ENCODE measurements at places on chromosomes 13 and 19.

- DNase-seq, result no peak
Observed at GRCh38 chr13:29125934-29126424, 305.8 kb downstream of the MTUS2 start.

DNA sequence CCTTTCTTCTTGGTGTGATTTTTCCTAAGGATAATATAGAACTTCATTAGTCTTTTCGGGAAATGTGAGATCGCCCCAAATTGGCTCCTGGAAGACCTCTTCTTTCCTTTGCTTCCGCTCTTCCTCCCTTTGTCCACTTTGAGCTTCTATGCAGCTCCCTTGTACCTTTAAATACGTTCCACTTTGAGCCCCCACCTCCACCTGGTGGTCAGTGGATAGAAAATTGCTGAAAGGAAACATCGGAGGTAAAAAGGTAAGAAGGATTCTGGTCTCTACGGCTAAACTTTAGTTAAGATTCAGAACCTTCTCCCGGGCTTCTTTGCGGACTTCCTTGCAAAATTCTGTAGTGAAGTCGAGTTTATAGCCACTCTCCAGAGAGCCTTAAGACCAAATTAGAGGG lies 55.0 kb upstream of the TM9SF2 start:
- no peak for DNase-seq

GRCh38 chr19:34461375-34462100 lies 20.0 kb upstream of the WTIP start:
- DNase-seq, result no peak

GRCh38 chr13:88042489-88042888 lies 371.3 kb downstream of the SLITRK5 start:
- no peak for DNase-seq

- DNase-seq, result no peak
Observed at GRCh38 chr19:18426416-18426767, 7.2 kb downstream of the SSBP4 start.

DNA sequence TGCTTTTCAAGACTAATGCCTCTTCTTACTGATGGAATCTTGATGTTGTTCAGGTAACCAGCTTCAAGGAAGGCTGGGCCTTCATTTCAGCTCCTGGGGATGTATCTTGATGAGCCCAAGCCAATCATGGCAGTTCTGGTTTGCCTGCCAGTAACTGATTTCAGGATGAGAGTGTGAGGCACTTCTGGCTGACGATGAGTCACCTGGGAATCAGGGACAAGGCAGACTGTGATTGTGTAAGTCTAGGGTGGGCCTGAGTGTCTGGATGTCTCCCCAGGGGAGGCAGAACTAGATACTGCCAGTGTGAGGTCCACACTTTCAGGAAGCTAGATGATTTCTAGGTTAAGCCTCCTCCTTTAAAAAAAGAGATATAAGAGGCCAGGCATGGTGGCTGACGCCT lies 77.3 kb upstream of the KL start:
- no peak for DNase-seq

GRCh38 chr13:103839460-103839859 lies 773.2 kb upstream of the SLC10A2 start:
- no peak for DNase-seq

DNA sequence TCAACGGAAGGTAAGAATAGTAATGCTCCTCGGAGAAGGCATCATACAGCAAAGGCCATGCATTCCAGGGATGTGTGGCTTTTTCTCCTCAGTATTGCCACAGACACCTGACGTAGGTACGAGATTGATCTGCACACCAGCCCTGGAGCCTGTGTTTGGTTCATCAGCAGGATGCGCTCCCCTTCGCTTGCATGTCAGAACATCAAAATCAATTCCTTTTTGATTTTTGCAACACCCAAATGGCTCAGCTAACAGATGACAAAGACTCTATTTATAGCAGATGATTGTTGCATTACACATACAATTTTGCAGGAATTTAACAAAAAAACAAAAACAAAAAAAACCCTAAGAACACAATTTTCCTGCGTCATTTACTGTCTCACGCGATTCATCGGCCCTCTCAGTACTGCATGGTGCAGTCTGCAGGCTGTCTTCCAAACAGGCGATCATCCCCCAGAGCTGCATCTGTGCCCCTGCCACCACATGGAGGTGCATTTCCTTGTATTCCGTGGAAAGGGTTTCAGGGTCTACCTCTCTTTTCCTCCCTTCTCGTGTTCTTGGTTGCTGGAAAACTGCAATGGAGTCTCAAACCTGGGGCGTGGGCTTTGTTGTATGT lies 207.3 kb downstream of the TEX29 start:
- DNase-seq, result no peak

- no peak for DNase-seq
Observed at GRCh38 chr19:27906081-27906480, 1306.9 kb downstream of the UQCRFS1 start.

DNA sequence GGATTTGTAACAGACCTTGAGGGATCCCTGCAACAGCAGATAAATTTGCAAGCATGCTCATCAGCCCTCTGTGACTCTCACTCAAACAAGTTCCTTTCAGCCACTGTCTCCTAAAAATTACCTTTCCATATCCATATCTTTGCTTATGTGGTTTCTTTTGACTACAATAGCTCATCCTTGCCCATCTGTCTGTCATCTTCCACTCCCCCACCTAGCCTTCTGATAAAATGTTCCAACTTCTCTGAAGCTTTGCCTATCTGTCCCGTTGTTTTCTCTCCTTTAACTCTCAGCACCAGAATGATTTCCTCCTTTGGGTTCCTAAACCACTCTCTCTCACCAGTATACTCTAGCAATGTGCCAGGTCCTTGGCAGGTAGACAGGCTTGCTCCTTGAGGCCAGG lies 194.5 kb downstream of the VWA8 start:
- no peak for DNase-seq

- no peak for DNase-seq
Observed at GRCh38 chr13:84959818-84960217, 839.4 kb downstream of the SLITRK6 start.

DNA sequence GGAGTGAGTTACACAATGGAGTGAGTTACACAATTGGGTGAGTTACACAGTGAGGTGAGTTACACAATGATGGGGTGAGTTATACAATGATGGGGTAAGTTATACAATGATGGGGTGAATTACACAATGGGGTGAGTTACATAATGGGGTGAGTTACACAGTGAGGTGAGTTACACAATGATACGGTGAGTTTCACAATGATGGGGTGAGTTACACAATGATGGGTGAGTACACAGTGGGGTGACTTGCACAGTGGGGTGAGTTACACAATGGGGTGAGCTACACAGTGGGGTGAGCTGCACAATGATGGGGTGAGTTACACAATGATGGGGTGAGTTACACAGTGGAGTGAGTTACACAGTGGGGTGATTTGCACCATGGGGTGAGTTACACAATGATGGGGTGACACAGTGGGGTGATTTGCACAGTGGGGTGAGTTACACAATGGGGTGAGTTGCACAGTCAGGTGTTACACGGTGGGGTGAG lies 52.5 kb upstream of the GAS6 start:
- no peak for DNase-seq

DNA sequence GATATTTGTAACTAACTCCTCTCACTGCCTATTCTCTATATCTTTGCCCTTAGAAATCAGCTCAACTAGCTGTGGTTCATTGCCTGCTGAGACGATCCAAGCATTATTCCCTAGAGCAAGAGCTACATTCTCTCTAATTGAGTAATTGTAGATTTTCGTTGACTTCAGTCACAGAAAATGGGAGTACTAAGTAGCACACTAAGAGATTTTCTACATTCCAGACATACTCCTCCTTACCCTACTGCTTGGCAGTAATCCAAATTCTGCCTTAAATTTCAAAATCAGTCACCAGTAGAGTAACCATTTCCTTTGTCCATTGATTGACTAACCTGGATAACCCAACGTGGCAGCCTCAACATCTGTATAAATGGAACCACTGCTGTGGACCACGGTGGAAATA lies 1786.8 kb downstream of the SLITRK5 start:
- no peak for DNase-seq

- DNase-seq, result no peak
Observed at GRCh38 chr19:1355568-1356507, 27.9 kb upstream of the NDUFS7 start.

DNA sequence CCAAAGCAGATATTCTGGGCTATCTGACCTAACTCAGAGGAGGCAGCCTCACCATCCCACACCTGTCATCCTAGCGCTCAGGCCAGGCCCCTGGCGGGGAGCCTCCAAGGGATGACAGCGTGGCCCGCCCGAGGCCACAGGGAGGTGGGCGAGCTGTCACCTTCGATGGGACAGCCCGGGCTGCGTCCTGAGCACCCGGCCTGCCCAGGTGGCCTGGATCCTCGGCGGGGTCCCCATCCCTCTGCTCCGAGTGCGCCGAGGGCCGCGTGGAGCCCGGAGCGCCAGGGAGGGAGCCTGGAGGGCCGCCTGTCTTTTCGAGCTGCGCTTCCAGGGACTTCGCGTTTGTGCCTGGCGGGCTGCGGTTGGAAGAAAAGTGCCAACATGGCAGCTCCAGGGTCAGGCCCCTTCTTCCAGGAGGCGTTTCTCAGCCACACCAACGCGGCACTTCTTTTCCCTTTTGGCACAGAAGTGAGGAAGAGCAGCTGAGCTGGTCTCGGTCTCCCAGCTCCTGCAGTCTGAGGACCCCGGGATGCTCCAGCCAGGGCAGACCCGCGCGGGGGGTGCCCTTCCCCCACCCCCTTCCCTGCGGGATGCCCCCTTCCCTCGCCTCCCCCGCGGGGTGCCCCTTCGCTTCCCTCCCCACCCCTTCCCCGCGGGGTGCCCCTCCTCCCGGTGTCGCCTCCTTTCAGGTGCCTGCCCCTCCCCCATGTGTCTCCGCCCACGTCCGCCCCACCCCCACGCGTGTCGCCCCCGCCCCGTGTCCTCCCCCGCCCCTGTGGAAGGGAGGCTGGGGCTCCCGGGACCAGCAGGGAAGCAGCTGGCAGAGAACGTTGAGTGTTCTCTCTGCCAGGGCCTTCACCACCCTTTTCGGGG lies 42.3 kb downstream of the GJA3 start:
- DNase-seq, result peak; percentile 43

DNA sequence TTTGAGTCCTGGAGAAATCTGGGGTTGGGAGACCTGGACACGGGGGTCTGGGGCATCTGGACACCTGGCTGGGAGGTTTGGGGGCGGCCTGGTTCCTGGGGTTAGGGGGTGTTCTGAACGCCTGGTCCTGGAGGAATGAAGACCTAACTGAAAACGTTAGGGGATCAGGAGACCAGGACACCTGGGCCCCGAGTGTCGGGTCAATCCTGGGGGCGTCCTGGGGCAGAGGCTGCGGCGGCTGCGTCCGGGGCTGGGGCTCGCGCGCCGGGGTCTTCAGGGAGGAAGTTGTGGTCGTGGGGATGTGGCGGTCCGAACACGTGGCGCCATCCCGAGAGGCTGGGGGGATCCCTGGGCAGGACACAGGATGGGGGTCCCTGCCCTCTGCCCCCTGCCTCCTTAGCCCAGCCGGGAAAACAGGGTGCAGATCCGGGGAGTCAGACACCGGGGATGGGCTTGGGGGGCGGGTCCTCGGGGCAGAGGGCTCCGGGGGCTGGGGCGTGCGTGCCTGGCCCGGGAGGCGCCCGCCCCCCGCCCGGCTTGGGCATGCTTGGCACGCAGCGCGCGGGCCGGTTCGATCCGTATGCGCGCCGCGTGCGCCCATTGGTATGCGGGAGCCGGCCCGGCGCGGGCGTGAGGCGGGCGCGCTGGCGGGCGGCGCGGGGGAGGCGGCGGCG lies 632 bp downstream of the NPAS1 start:
- no peak for DNase-seq
